ENCODE measurements at places on chromosomes 1 and 21.

DNA sequence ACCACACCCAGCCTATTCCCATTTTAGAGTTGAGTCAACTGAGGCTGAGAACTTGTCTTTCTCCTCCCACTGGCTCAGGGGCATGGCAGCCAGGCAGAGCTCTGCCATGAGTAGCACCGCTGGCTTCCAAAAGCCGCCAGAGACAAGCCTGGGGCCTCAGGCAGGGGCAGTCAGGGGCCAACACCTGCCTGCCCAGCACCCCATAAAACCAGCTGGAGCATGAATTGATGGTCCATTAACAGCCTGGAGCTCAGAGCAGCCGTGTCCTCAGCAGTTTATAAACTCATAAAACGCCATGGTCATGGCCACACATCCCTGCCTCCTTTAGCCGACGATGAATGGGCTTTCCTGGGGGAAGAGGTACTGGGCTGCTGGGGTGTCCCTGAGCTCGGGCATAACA lies 50.6 kb upstream of the PAX7 start:
- DNase-seq: no peak

DNA sequence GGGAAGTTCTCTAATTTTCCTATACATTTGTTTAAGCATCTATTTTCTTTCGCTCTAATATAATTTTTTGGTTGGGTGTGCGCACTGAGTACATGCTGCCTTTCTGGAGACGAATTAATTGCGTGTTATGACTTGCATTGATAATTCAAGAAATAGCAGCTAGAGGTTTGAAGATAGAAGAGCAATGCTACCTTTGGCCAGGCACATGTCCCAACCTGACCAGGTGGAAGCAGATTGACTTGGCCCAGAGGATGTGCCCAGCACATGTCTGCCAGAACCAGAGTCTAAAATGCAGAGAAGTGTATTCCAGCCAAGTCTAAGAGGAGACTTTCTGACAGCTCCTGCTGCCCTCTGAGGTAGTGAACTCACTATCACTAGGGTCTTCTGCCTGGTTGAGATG lies 114.3 kb downstream of the SLC35F3 start:
- no peak for DNase-seq

DNA sequence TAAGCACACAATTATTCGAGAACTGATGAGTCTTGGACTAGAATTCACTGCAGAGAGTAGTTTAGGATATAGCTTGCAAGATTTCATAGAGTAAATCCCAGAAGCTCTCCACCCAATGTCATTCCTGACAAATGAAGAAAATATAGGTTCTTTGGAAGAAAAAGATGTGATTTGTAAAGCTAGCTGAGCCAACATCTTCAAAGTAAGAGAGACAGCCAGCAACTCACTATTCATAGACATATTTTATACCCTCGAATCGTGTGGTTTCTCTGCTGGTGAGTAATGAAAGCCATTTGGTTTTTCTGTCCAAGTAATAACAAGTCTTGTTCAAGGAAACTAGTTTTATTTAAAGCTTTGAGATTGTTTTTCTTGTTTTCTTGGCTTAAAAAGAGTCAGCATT lies 165.7 kb upstream of the SYT6 start:
- no peak for DNase-seq

DNA sequence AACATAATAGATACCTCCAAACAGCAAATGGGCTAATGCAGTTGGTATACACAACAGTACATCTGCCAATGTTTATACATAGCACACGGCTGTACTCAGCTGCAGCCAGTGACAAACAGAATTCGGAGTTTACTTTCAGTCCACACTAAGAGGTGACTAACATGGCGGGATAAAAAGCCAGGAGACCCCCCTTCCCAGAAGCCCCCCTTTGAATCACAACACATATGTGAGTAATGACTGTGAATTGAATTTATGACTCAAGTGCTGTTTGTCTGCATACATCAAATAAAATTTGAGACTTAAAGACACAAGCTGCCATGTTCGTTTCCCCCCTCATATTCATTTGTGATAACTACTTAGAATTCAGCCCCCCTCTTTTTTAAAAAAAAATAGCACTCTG lies 113.2 kb downstream of the RUNX1 start:
- no peak for DNase-seq

- DNase-seq: no peak
These were observed 117.1 kb downstream of the ZNF281 start for GRCh38 chr1:200292699-200293098.

- DNase-seq: no peak
These were observed 35.7 kb upstream of the PLA2G4A start for GRCh38 chr1:186792870-186793581.

DNA sequence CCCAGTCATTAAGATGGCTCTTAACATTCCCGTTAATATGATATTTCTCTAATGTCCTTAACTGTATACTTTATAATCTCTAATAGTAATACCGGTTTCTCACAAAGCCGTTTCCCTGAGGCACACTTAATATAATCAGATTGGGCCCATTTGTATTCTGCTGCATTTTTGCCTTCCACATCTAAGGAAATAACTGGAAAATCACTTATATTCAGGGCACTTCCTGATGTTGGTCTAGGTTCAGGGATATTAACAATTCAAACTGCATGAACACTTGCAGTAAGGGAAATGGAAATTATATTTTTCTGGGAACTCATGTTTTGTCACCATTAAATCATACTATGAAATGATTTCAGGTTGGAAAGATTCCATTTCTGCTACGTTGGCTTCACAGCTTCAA lies 119.8 kb downstream of the TPR start:
- no peak for DNase-seq

GRCh38 chr1:29396438-29397255 lies 160.3 kb downstream of the PTPRU start:
- no peak for DNase-seq

DNA sequence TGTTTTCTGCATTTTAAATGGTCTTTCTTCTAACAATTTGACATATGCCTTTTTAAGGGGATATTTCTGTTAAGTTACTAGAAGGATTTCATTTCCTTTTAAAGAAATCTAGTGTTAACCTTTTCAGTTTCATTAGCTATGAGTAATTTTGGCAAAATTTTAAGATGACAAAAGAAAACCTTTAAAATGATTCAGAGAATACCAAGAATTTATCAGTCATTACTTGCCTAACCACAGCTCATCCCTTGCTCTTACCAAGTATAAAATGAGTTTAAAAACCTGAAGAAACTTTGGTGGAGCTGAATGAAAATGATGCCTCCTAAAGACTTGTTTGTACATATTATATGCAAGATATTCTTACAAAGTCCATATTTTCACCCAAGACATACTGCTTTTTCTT lies 101.7 kb downstream of the NEK7 start:
- DNase-seq: no peak

GRCh38 chr1:118322331-118322730 lies 137.3 kb upstream of the SPAG17 start:
- no peak for DNase-seq

DNA sequence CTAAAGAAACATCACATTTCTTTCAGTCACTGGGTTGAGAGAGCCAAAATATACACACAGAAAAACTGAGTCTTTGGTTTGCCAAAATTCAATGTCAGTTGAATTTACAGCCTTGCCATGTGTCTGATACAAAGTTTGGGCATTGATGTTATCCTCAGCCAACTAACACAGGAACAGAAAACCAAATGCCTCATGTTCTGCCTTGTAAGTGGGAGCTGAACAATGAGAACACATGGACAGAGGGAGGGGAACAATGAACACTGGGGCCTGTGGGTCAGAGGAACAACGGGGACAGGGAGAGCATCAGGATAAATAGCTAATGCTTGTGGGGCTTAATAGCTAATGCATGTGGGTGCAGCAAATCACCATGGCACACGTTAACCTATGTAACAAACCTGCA lies 39.6 kb upstream of the C21orf91 start:
- DNase-seq: no peak

DNA sequence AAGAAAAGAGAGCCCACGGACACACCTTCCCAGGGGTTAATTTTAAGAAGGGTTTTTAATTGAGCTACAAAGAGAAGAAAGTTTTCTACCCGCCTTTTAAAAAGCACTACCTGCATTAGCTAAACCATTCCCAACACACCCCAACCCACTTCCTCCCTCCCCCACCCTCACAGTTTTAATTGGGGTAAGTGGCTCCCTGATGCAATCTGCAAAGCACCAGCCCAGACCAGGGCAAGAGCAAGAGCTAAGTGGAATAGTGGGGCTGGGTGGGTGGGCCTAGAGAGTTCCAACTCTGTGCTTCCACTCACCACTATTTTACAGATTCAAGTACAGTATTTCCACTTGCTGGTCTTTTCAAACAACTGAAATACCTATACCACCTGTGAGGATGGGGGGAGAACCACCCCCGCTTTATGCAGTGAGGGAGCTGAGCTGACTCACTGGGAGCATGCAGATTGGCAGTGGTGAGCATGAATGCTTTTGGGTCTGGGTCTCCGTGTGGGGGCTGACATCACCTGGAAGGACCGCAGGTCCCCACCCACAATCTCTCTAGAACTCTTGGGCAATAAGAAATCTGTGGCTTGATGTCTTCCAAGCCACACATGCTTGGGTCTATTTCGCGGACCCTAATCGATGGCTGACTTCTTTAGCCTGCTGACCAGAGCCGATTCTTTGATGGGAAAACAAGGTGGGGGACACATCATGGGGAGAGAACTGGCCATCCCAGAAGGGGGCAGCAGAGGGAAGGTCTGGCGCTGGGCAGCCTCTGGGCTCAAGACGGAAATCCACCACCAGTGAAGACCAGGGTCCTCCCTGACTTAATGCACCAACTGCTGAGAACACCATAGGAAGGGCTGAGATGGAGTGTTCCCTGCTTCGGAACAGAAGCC lies 95.5 kb downstream of the SSBP3 start:
- no peak for DNase-seq

- no peak for DNase-seq
These were observed 72.0 kb downstream of the ST6GALNAC5 start for GRCh38 chr1:76939050-76939816.

GRCh38 chr1:209893751-209894150 lies 44.3 kb upstream of the SYT14 start:
- DNase-seq: no peak

DNA sequence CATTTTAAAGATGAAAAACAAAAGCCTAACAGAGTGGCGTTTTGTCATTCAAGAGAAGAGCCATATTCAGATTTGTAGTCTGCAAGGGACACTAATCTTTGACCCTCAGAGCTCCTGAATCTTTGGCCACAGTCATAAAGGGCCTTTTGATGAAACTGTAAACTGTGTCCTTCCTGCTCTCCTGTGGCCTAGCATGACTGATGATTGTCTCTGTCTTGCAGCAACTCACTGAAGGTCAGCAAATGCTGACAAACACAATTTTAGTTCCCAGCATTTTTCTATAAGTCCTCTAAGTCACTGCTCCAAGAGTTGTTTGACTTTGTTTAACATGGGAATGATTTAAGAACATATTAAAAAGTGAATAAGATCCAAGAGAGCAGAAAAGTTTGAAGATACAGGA lies 55.3 kb upstream of the PRELP start:
- no peak for DNase-seq

DNA sequence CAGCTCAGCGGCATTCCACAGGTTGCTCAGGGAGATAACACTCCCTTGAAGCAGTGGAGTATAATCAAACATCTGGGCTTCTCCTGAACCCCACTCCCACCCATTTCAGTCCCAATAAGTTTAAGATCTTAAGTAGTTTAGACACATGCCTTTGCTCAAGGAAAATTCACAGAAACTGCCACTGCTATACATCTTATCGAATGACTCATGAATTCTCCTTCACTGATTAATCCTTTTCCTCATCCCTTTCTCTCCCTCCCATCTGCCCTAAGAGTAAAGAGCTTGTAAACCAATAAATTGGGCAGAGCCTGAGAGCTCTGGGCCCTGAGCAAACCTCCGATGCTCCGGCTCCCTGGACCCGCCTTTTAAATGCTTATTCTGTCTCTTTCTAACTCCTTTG lies 10.2 kb downstream of the VN1R5 start:
- DNase-seq: no peak

DNA sequence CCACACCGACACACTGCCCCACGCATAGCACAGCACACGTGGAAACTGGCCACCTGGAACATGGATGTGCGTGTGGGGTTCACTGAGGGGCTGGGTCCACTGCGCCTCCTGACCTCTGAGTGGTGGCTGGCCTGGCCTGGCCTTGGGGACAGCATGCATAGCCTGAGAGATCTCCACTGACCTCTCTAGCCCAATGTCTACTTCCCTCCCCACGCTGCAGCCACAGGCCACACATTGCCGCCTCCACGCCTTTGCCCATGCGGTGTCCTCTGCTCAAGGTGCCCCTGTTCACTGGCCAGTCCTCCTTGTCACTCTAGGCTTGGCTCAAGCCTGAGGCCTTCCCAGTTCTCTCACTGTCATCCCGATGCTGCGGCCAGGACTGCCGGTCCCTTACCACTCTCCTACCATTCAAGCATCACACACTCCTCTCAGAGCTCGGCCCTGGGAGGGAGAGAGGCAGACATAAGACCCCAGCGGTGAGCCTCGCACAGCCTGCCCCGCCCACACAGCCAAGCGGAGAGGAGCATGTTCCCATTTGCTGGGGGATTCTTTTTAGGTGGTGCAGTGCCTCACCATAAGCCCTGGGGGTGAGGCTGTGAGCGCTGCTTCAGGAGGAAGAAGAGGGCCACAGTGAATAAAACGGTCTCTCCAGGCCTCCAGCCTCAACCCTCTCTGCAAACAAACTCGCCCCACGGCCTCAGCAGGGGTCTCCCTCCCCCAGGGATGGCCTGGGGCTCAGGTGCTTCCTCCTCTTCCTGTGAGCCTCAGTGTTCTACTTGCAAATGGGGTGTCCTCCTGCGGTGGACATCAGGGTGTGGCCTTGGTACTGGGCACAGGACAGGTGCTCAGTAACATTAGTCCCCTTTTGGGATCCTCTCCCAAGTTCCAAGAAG lies 80.8 kb downstream of the DMRTB1 start:
- DNase-seq: no peak

DNA sequence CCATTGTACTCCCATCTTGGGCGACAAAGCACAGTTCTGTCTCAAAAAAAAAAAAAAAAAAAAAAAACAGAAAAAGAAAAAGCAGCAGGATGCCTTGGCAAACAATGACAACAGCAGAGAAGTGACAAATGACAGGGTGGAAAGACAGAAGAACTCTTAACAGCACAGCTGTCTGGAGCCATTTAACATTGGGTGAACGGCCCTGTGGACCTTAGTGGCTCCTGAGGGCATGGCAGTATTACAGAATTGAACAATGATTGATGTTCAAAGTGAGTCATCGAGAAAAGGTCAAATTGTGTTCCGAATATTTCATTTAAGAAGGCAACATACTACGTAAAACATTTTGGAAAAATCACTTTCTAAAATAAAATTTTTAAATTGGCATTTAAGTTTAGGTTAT lies 30.0 kb downstream of the DNASE2B start:
- no peak for DNase-seq

DNA sequence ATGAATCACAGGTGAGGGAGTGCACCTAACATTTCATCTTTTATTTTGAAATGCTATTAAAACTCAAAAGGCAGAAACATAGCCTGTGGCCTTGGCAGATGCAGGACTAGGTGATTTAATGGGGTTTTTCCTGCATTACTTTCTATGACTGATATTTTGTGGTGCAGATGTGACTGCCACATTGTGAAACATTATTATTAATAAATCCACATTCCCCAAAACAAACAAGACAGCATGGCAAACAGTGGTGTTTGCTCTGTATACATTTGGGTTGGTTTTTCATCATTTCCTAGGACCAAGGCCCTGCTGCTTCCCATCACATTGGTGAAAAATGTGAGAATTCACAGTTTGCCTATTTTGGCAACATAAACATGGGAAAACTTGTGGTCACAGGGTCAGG lies 247.6 kb upstream of the SGIP1 start:
- DNase-seq: no peak

- no peak for DNase-seq
These were observed 5.1 kb downstream of the ATF3 start for GRCh38 chr1:212613440-212614335.

Data from CD14-positive monocyte (primary cell).